ENCODE measurements at places on chromosomes 1 and 21.

DNA sequence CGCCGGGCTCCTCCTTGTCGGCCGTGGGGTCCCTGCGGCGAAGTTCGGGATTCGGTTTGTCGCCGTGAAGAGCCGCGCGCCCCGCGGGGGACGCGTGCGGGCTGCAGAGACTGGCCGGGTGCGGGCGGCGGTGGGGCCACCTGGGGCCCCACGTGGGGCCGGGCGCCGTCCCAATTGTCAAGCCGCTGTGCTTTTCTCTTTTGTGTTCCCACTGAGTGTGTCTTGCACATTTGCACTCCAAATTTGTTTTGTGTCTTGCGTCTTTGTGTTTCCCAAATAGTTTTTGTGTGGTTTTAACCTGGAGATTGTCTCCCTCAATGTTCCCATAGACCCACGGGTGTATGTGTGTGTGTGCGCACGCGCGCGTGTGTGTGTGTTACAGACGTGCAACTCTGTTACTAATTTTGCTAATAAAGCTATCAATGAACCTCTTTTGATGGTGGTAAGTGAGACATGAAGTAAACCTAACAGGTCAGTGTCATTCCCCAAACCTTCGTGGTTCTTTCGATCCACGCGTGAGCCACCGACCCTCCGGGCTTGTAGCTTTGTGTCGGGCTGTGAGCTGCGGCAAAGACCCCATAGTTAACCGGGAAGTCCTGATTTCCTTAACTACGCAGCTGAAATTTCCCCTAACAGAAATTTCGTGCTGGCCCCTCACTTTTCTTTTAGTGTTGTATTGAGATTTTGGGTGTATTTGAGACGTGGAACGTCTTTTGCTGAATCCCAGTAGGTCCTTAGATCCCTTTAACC lies 708 bp downstream of the PRDM2 start:
- peak; percentile 74 for DNase-seq

- no peak for DNase-seq
These were observed 59.8 kb downstream of the CAPN2 start for GRCh38 chr1:223771814-223772770.

GRCh38 chr1:109776911-109777310 lies 13.2 kb upstream of the EPS8L3 start:
- DNase-seq = peak; percentile 81

- peak; percentile 64 for DNase-seq
These were observed 13.4 kb downstream of the LAPTM5 start for GRCh38 chr1:30744060-30744756.

- DNase-seq = no peak
These were observed 183.7 kb upstream of the EDN2 start for GRCh38 chr1:41668054-41668660.

DNA sequence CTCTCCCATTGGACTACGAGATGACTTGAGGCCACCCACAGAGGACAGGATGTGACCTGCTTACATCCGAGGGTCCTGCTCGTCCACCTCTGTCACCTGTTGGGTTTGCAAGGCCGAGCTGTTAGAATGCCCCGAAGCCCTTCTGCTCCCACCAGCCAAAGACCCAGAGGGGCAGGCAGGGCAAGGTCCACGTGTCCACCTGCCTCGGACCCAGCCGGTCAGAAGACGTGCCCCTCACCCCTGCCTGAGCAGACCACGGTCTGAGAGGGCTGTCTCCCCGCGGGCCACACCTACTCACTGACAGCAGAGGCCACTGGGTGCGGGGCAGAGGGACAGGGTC lies 30.3 kb upstream of the TRAPPC10 start:
- no peak for DNase-seq

- DNase-seq = no peak
These were observed 2.8 kb upstream of the ELOVL1 start for GRCh38 chr1:43370564-43370963.

DNA sequence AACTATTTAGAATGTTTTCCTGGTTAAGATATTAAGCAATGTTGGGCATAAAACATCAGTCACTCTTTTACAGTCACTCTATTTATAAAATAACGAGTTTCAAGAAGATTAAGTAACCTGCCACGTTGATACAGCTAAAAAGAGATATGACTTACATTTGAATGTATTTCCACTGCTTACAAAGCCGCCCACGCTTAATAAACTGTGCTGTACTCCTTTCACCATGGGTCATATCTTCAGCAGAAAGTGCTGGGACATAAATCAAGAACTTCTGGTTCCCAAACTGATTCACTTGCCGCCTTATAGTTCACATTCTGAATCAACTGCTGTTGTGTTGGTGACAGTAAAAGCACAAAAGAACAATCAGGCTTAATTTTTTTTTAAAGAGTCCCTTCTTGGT lies 666.7 kb downstream of the NCAM2 start:
- no peak for DNase-seq

DNA sequence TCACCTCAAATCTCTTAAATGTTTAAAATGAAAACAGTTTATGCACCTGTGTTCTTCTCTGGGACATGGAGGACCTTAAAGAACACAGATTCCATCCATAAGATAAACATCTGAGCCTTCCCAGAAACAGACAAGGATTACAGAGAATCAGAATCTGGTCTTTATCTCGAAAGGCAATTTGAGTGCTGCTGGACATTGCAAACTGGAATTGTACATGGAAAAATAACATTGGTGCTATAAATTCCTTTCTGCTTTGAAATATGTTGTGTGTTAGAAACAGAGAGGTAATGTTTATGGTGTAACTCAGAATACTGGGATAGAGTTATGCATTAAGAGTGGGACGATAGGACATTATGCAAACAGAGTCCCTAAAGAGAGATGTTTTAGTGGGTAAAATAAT lies 6.6 kb upstream of the DDR2 start:
- DNase-seq = no peak

GRCh38 chr1:207872621-207873020 lies 38.3 kb downstream of the CD34 start:
- DNase-seq = no peak

GRCh38 chr21:44636209-44637017 lies 743 bp upstream of the KRTAP10-10 start:
- no peak for DNase-seq

GRCh38 chr21:46421756-46422555 lies 36.7 kb upstream of the DIP2A start:
- DNase-seq = no peak

DNA sequence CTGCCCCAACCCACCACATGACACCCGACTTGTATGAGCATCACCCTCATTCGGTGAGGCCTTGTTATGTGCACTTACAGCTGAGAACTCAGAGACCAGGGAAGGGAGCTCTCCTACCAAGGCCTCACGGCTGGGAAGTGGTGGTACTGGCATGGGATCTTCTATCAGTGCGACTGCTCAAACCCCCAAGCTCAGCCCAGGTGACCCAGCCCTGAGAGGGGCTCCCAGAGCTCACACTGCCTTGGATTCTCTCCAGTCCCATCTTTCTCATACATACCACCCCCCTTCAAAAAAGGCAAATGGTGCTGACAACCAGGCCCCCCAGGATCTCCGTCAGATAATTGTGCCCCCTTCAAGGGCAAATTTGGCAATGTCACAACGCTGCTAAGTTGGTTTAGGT lies 777 bp upstream of the PLA2G2F start:
- no peak for DNase-seq

DNA sequence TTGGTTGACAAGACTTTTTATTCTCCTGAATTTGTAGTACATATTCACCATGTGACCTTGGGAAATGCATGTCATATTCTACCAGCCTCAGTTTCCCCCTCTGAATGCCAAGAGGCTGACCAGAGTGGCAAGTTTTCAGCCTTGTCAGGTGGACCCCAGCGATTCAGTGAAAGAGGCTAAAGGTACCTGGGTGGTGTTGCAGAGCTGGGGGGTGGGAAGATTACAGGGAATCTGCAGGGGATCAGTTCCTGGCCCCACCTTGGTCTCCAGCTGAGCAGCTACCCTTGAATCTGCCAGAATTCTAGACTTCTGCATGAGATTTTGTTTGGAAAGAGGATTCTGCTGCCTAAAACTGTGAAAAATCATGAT lies 27.9 kb upstream of the KCNA2 start:
- DNase-seq = no peak

DNA sequence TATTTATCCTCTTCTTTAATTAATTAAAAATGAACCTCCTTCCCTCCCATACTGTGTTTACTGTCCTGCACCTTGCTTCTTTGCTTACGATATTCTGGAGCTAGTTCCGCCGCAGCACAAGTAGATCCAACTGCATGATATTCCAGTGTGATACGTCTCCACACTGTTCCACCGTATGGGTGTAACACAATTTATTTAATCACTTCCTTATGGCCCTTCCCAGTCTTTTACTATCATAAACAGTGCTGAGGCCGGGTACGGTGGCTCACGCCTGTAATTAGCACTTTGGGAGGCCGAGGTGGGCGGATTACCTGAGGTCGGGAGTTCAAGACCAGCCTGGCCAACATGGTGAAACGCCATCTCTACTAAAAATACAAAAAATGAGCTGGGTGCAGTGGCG lies 25.7 kb downstream of the CNST start:
- no peak for DNase-seq

GRCh38 chr1:245428681-245429080 lies 273.9 kb downstream of the KIF26B start:
- DNase-seq = no peak

- no peak for DNase-seq
These were observed 20.4 kb upstream of the TTC4 start for GRCh38 chr1:54695221-54695620.

DNA sequence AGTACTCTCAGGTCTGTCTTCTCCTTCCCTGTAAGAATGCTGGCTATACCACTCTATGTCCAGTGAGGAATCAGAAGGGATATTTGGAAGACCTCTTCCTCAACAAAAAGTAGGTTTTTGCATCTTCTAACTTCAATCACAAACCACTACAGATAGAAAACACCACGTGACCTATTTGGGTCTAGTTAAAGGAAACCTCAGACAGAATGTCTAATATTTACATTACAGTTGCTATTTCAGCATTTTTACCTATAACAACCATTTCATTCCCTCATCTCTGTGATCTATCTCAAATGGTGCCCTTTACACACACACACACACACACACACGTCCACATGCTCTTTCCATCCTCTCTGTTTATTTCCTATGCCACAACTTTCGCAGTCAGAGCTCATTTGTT lies 7.9 kb upstream of the ADORA3 start:
- peak; percentile 35 for DNase-seq

- no peak for DNase-seq
These were observed 17.2 kb upstream of the BEND5 start for GRCh38 chr1:48793863-48794262.

- DNase-seq = no peak
These were observed 66.6 kb downstream of the UBIAD1 start for GRCh38 chr1:11339346-11340232.

- DNase-seq = no peak
These were observed 29.8 kb upstream of the LRRC38 start for GRCh38 chr1:13543451-13544220.

- DNase-seq = no peak
These were observed 37.6 kb downstream of the PARP1 start for GRCh38 chr1:226370144-226370923.

DNA sequence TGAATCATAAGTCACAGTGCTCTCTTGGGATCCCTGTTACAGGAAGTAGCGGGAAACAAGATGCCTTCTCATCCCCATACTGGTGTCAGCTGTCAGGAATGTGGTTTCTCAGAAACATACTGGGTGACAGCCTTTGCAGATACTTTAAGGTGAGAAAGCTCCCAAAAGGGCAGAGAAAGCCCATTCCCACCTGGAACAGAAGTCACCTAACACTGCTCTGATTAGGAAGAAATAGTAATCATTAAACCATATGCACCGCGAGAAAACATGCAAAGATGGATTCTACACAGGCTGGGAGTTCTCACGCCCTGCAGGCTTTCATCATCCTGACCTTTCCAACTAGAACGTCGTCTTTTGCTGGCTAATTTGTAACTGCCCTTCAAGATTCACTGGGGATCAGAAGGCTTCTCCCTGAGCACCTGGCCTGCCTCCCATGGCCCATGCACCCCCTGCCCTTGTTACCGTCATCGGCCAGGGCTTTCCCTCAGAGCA lies 46.2 kb upstream of the SLC44A3 start:
- DNase-seq = no peak

DNA sequence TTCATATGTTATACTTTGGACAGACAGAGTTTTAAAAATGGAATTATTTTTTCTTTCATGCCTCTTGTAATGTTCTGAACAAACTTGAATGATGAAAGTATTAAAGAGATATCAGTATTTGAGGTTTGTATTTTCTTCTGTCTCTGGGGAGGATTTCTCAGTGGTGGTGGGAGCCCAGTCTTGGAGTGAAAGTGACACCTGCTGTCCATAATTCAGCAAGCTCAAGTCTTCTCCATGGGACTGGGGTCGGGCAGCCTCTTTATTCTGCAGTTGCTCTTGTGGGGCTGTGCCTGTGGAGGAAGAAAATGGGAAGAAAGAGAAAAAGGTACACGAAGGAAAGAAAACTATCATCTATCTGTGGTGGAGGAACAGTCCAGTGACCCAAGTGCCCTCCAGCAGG lies 56.1 kb downstream of the SMYD2 start:
- no peak for DNase-seq

DNA sequence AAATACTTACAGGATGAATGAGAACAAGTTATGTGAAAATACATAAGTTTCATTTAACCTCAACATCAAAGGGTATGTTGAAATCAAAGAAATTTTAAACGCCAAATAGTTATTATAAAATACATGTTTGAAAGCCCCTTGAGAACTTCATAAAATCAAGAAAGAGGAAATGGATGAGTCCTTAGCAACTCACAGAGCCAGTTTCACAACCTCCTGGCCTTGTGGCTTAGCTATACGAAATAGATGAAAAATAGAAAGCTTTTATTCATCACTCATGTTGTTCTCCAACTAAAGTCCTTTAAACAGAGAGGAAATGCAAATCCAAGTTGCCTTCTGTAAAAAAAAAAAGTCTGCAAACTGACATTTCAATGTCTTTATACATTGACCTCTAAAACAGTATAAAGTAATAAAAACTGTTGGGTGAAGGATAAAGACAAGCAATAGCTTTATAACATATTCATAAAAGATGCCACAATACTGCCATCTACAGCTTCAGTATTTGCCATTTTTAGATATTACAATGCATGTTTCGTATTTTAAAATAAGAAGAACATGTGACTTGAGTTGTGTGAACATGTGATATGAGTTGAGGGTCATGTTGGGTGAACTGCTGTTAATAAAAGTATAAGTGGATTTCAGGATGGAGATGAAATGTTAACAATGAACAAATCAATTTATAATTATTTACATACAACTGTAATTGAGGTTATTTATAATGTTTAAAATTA lies 847.8 kb downstream of the MRPL39 start:
- DNase-seq = no peak

- DNase-seq = no peak
These were observed 321.0 kb downstream of the LTN1 start for GRCh38 chr21:28671549-28672195.

DNA sequence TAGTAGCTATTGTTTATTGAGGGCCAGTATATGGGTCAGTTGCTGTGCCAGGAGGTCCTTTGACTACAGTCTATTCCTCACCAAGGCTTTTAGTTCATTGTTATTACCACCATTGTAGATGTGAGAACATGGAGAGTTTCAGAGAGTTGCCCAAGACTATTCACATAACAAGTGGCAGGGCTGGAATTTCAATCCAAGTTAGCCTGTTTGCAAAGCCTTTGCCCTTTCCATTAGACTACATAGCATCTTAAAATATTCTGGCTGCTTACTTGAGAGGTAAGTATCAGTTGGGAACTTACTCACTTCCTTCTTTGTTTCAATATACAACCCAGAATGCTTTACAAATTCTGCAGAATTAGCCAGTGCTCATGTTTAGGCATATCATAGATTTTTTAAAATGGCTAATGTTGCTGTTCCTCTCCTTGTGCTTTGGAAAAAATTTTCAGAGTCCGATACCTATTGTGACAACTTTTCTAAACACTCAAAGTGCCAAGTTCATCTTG lies 141.2 kb downstream of the FGGY start:
- no peak for DNase-seq

GRCh38 chr21:45228171-45228641 lies 59.5 kb downstream of the POFUT2 start:
- peak; percentile 73 for DNase-seq
